Lung microvascular endothelial cell (primary cell): ENCODE measurements at places on chromosomes 7 and 10. TPM values are rescaled to one million over a fixed set of nuclear protein-coding genes. Genes with fewer than 3 reads are reported as not detected.

Gene SPAG6
- not detected in 2 replicates for total RNA-seq

Gene NUTM2A
- total RNA-seq, result under 0.01 and 0.20 TPM in 2 replicates

Gene CALML3
- total RNA-seq, result not detected in 2 replicates

Gene GBX1
- total RNA-seq, result not detected in 2 replicates

Gene CCDC146
- 0.65 and 0.79 TPM in 2 replicates for total RNA-seq

Gene LRRD1
- under 0.01 TPM in 2 replicates for total RNA-seq

Gene STEAP1
- total RNA-seq, result 1.8 and 10.7 TPM in 2 replicates

Gene FRAT1
- total RNA-seq, result 3.7 and 5.8 TPM in 2 replicates

Gene FAM171A1
- 27.2 and 40.9 TPM in 2 replicates for total RNA-seq

Gene PTF1A
- not detected in 2 replicates for total RNA-seq

Gene SEC31B
- 0.65 and 2.0 TPM in 2 replicates for total RNA-seq

Gene SUN3
- not detected in 2 replicates for total RNA-seq

Gene PTTG1IP2
- not detected in 2 replicates for total RNA-seq

Gene GDF2
- not detected in 2 replicates for total RNA-seq

Gene TRPV6
- total RNA-seq, result not detected in 2 replicates

Gene FAM25C
- total RNA-seq, result not detected in 2 replicates

Gene GPC2
- 1.3 and 2.2 TPM in 2 replicates for total RNA-seq

Gene RSPH10B
- 0.20 and 0.22 TPM in 2 replicates for total RNA-seq

Gene FAM25G
- total RNA-seq, result not detected in 2 replicates

Gene MDFIC
- total RNA-seq, result 24.0 and 104 TPM in 2 replicates

Gene LIPJ
- total RNA-seq, result not detected in 2 replicates

Gene UCMA
- not detected in 2 replicates for total RNA-seq

Gene GPR37
- total RNA-seq, result 0.20 and 0.87 TPM in 2 replicates

Gene TNS3
- 6.8 and 10.3 TPM in 2 replicates for total RNA-seq

Gene ZNF37A
- total RNA-seq, result 5.7 and 6.5 TPM in 2 replicates

Gene BLNK
- total RNA-seq, result not detected in 2 replicates

Gene PLCE1
- total RNA-seq, result 0.44 and 2.8 TPM in 2 replicates

Gene TMEM106B
- total RNA-seq, result 14.6 and 24.2 TPM in 2 replicates

Gene GALNT17
- not detected in 2 replicates for total RNA-seq

Gene ICA1
- total RNA-seq, result 21.4 and 28.4 TPM in 2 replicates

Gene GNAT3
- not detected in 2 replicates for total RNA-seq

Gene LRGUK
- under 0.01 TPM in 2 replicates for total RNA-seq

Gene TSPAN12
- total RNA-seq, result 46.9 and 148 TPM in 2 replicates

Gene PDE6C
- not detected in 2 replicates for total RNA-seq

Gene TSC22D4
- total RNA-seq, result 21.6 and 25.8 TPM in 2 replicates

Gene EN2
- total RNA-seq, result not detected in 2 replicates

Gene CDC14C
- not detected in 2 replicates for total RNA-seq

Gene KCNMA1
- total RNA-seq, result 0.87 TPM in 1 of 2 replicates, not detected in the other

Gene MBLAC1
- 2.0 and 2.4 TPM in 2 replicates for total RNA-seq

Gene NSUN5
- total RNA-seq, result 0.60 and 1.7 TPM in 2 replicates

Gene OR6V1
- total RNA-seq, result not detected in 2 replicates

Gene ALOX5
- not detected in 2 replicates for total RNA-seq

Gene MEOX2
- total RNA-seq, result 0.22 and 0.40 TPM in 2 replicates

Gene NEURL1
- not detected in 2 replicates for total RNA-seq

Gene TAS2R5
- 0.22 and 0.40 TPM in 2 replicates for total RNA-seq

Gene URGCP
- total RNA-seq, result 14.6 and 20.0 TPM in 2 replicates

Gene RGS10
- total RNA-seq, result 0.99 and 8.7 TPM in 2 replicates

Gene SYPL1
- total RNA-seq, result 71.7 and 75.8 TPM in 2 replicates

Gene FXYD4
- not detected in 2 replicates for total RNA-seq

Gene CFAP58
- 1.1 and 3.0 TPM in 2 replicates for total RNA-seq

Gene NXPH1
- total RNA-seq, result not detected in 2 replicates

Gene SPDYE5
- total RNA-seq, result not detected in 2 replicates

Gene DENND11
- total RNA-seq, result 59.1 and 69.2 TPM in 2 replicates

Gene HOXA1
- total RNA-seq, result 0.40 and 0.44 TPM in 2 replicates
